ENCODE measurements at places on chromosomes 12 and 14. TPM values are rescaled to one million over a fixed set of nuclear protein-coding genes. Genes with fewer than 3 reads are reported as not detected.

The IFI27 gene
- 3,107 TPM for total RNA-seq

The DNAJC22 gene
- 0.98 TPM for total RNA-seq

The ITGA5 gene
- total RNA-seq: 679 TPM

The SALL2 gene
- 0.20 TPM for total RNA-seq

The LBHD2 gene
- not detected for total RNA-seq

The ACOT4 gene
- total RNA-seq: 1.4 TPM

The KRT82 gene
- total RNA-seq: not detected

The RDH12 gene
- not detected for total RNA-seq

The FKBP3 gene
- 55.9 TPM for total RNA-seq

The RESF1 gene
- total RNA-seq: 57.3 TPM
